ENCODE measurements at places on chromosomes 6 and 20.

DNA sequence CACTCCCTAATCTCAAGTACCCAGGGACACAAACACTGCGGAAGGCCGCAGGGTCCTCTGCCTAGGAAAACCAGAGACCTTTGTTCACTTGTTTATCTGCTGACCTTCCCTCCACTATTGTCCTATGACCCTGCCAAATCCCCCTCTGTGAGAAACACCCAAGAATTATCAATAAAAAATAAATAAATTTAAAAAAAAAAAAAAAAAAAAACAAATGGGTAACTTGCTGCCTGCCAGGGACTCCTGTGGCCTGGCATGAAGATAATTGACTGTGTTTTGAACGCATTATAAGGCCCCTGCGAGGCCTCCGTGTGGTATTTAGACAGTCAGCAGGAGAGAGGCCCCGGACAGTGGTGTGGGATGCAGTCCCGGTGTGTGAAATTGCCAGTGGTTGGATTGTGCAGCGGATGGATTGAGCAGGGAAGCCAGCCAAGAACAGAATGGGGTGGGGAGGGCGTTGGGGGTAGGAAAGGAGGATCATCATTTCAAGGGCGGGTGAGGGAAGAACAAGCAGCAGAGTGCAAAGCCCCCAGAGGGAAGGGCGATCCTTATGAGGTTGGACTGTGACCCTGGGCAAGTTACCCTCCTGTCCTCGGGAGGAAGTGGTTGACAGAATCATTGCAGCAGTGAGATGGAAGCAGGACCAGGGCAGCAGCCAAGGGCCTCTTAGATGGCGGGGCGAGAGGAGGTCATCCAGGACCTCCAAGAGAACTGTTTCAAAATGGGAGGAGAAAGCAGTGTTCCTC, 43.3 kb downstream of the PPARD start:
- peak; percentile 65 for DNase-seq

- DNase-seq: peak; percentile 92
Observed at GRCh38 chr20:36116807-36117441, 37.6 kb upstream of the EPB41L1 start.

DNA sequence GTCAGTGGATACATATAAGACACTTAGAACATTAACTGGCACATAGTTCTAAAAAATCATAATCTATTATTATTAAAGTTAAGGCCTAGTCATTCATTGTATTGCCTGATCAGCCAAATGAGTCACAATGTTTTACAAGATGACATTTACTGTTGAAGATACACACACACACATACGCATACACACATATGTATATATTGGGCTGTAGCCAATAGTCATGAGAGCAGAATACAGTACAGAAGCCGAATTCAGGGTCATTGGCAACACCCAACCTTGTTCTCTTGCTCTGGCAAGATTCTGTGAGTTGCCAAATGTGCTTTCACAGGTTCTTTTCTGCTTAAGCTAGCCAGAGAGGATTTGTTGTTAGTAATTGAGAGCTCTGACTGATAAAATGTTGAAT, 922.8 kb upstream of the MAP3K7 start:
- DNase-seq: no peak

DNA sequence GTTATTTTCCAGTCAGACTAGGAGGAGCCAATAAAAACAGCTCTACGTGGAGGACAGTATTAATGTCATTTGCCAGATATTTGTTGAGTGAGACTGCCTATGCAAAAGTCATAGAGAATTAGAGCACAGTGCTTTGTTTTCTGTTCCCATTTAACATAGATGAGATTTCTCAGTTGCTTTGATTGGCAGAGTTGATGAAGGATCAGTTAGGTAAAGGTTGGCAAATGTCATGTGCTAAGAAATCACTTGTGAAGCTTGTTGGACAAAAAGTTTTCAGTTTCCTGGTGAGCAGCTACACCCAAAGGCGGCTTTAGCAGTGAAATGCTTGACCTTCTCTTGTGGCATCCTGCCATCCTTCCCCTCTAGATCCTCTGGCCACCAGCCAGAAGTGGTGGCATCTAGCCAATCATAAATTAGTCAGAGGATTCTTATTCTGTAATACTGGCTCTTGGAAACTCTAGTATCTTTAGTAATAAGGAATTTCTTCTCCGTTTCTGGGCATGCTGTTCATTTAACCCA, 37.0 kb downstream of the BCKDHB start:
- peak; percentile 94 for DNase-seq

DNA sequence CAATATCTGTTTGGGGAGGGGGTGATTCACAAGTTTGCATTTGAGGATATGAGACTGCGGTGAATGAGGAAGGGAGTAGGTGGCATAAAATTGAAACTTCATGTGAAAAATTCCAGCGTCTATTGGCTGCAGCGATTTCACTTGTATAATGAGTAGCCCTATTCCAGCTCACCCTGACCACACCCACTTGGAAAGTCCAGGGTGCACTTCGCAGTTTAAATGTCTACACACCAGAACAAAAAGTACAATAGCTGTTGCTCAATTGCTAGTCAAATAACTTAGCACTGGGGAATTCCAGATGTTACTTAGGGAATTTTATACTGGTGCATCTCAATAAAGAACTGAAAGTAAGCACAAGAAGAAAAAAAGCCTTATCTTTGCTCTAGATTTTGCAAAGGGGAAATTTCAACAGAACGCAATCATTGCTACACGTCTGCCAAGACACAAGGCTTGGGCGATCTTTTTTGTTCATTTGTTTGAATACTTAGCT, 6.3 kb downstream of the TNFAIP3 start:
- peak; percentile 80 for DNase-seq

DNA sequence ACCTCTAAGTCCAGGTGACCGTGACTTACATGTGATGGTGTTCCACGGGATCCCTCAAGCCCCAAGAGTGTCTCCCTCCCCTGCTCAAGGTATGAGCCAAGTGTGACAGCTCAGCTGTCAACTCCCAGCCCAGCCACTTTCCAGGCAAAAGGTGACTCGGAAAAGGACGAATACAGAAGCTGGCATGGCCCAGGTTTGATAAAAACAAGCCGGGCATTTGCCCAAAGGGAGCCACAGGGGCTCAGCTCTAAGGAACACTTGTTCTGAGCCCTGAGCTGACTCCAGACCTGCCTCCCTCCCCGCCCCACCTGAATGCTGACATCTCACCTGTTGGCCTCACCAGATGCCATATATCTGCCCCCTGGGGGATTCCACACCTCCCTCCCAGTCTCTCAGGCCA, 43.0 kb upstream of the BPIFA2 start:
- DNase-seq: no peak

DNA sequence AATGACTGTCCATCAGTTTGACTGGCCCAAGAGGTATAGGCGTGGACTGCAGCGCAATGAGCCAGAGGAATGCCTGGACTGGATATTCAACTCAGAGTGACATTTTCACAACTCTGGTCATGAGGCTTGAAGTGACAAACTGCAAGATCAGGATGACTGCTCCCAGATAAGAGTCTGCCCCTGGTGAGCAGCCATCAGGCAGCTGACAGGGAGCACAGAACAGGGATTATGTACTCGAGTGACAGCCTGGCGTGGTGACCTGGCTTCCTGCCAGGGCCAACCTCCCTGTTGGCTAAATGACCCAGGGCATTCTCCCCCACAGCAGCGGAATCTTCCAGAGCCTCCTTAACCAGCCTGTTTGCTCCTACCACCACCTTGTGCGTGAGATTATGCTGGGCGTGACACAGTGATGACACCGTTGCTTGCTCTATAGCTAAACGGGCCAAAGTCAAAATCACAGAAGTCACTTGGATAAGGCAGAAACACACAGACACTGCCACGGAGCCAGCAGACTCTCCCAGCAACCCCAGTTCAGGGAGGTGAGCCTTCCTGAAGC, 209.1 kb upstream of the JARID2 start:
- DNase-seq: no peak

DNA sequence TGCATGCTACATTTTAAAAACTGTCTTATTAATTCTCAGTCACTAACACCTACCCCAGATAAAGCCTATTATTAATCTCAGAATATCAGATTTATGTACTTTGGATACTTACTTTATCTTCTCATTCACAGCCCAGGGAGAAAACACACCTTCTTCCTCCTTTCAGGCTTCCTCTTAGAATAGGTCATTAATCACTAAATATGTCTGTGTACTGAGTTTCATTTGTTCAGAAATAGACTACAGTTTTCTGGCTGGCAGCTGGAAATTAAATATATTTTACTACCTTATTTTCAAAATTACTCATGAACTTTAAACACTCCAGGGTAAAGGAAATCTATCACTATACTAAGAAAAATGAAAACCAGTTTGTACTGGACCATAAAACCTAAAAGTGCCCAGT, 147.7 kb upstream of the DST start:
- DNase-seq: no peak

- peak; percentile 71 for DNase-seq
Observed at GRCh38 chr6:148747145-148747470, 278 bp downstream of the UST start.

DNA sequence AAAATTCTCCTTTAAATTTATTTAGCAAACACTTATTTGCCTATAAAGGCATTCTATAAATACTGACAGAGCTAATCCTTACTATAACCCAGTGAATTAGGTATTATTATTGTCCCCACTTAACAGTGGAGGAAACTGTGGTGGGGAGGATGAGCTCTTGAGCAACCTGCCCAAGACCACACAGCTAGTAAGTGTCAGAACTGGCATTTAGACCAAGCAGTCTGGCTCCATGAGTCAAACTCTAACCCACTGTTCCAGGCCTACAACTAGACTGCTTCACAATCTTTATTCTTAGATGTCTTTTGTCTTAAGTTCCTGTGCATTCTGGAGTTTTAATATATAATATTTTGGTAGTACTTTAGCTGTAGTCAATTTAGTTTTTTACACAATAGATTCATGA, 530.8 kb downstream of the BCKDHB start:
- peak; percentile 61 for DNase-seq

GRCh38 chr6:25006565-25007001, 70.8 kb upstream of the RIPOR2 start:
- DNase-seq: peak; percentile 56

GRCh38 chr6:111468329-111469012, 14.5 kb downstream of the REV3L start:
- DNase-seq: peak; percentile 72

DNA sequence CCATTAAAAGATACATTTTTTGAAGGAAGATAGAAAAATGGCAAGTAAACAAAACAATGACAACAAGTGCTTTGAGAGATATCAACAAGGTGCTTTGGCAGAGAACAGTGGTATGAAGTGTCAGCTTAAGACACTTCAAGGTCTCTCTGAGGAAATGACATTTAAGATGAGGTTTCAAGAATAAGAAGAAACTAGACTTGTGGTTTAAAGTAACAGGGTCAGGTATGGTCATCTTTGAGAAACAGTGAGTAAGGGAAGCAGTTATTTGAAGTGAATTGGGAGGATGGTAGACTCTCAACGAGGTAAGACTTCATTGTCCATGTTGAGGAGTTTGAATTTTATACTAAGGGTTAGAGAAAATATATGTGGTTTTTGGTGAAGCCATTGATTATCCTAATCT, 77.8 kb downstream of the SYCP2L start:
- DNase-seq: no peak

DNA sequence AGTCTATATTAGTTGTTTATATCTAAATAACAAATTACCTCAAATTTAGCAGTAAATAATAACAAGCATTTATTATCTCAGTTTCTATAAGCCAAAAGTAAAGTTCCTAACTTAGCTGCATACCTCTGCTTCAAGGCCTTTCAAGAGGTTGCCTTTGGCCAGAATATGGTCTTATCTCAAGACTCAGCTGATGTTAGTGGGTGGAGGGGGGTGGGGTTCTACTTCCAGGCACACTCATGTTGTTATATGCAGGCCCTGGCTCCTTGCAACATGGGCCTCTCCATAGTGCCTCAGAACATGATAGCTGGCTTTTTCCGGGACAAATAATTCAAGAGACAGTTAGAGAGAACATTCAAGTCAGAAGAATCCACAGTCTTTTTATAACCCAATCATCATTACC, 266.0 kb downstream of the ADGRB3 start:
- DNase-seq: no peak

DNA sequence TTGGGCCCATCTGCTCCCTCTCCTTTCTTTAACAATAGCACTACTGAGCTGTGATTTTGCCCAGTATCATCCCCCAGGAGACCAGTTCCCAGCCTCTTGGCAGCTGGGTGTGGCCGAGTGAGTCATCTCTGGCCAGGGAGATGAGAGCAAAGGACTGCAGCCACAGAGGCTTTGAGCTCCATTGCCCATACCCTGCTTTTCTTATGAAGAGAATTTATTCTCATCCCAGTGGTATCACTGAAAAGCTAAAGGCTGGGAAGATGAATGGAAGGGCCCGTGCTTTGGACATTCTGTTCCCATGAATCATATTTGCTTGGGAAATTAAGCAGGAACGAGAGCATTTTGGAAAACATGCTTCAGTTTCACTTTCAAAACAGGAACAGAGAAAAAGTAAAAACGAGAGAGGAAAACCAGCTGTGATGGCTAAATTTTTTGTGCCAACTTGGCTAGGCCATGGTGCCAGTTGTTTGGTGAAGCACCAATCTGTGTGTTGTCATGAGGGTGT, 14.9 kb downstream of the CST3 start:
- DNase-seq: peak; percentile 90

DNA sequence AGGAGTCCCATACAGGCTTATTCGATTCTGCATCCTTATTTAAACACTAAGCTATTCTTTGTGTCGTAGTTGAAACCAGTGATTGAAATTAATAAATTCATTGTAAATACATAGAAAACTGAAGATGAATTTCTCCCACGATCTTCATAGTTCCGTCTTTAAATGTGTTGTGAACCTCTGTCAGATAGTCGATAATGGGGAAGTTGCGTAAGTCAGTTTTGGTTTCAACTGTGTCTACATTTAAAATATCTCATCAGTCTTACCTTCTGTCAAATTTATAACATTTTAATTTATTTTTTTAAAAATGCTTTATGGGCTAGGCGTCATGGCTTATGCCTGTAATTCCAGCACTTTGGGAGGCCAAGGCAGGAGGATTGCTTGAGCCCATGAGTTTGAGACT, 12.7 kb downstream of the STX11 start:
- DNase-seq: no peak

- DNase-seq: no peak
Observed at GRCh38 chr6:11331111-11331510, 98.6 kb upstream of the NEDD9 start.

GRCh38 chr6:34239500-34239825, 2.8 kb downstream of the HMGA1 start:
- no peak for DNase-seq

- peak; percentile 95 for DNase-seq
Observed at GRCh38 chr6:35359744-35360348, 17.5 kb downstream of the PPARD start.

DNA sequence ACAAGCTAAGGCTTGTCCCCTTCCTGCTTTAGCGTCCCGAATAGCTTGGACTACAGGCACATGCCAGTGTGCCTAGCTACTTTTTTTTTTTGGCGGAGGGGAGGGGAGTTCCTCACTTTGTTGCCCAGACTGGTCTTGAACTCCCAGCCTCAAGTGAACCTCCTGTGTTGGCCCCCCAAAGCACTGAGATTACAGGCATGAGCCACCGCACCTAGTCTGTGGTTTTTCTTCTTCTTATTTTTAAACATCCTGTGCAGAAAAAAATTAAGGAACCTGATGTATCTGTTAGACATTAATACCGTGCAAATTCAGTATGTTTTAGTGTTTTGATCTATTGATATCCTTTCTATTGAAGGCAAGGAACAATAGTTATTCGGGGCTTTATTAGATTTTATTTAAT, 25.7 kb downstream of the HIVEP1 start:
- no peak for DNase-seq

Measured in EH (cell line).